ENCODE measurements at places on chromosomes 6 and 20.

- DNase-seq: no peak
Measured at GRCh38 chr6:40588480-40588879, 1.3 kb upstream of the LRFN2 start.

GRCh38 chr6:141248021-141248799 is 884.5 kb upstream of the GJE1 start:
- DNase-seq: no peak

DNA sequence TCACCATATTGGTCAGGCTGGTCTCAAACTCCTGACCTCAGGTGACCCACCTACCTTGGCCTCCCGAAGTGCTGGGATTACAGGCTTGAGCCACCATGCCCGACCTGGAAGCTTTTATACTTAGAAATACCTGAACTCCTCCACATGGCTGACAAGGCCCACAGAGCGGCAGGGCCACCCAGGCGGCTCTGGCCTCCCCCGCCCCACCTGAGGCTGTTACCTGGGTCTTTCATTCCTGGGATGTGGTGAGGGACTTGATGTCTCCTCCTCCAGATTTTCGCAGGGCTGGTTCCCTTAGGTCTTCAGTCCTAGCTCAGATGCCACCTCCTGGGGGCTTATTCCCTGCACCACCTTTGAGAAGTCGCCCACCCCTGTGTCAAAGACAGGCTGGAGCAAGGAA is 152.1 kb downstream of the LY86 start:
- no peak for DNase-seq

- no peak for DNase-seq
Measured at GRCh38 chr6:3330199-3330598, 71.5 kb downstream of the PSMG4 start.

GRCh38 chr6:150667977-150668716 is 68.5 kb downstream of the PLEKHG1 start:
- DNase-seq: peak; percentile 14

DNA sequence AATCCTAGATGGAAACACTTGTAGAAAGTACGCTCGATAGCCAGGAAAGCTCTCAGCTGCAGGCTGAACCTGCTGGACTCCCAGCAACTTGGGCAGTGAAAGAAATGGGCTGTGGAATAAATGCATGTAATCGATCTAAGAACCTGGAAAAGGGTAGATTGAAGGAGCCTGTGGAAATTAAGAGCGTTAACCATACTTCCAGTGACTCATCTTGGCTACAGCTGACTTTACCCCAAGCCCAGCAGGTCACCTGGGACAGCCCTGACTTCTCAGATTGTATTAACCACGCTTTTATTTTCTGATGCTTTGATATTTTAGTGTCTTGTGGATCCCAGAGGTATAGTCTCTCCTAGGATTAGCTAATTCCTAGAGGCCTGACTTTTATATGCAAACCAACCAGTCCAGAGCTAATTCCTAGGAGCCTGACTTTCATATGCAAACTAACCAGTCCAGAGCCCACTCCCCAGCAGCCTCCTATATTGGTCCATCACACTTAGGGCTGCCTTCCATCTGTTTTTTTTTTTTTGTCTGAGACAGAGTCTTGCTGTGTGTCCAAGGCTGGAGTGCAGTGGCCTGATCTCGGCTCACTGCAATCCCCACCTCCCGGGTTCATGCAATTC is 86.3 kb downstream of the GMPR start:
- DNase-seq: no peak

- no peak for DNase-seq
Measured at GRCh38 chr6:109235481-109236038, 140.3 kb downstream of the CEP57L1 start.

DNA sequence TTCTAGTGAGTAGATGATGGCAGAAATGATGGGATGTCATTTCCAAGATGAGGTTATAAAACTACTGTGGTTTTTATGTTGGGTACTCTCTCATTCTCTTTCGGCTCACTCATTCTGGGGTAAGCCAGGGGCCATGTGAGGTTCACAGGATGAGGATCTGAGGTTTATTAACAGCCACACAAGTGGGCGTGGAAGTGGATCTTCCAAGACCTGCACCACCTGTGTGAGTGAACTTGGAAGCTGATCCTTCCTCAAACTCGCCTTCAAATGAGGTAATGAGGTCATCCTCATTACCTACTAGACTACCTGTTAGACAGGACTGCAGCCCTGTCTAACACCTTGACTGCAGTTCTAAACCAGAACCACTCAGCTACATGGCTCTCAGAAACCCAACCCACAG is 45.1 kb upstream of the TAGAP start:
- DNase-seq: peak; percentile 34
